ENCODE measurements at places on chromosomes 5 and 9.
A peak's percentile ranks its signal among the peaks of the same experiment; 100 is the strongest.

DNA sequence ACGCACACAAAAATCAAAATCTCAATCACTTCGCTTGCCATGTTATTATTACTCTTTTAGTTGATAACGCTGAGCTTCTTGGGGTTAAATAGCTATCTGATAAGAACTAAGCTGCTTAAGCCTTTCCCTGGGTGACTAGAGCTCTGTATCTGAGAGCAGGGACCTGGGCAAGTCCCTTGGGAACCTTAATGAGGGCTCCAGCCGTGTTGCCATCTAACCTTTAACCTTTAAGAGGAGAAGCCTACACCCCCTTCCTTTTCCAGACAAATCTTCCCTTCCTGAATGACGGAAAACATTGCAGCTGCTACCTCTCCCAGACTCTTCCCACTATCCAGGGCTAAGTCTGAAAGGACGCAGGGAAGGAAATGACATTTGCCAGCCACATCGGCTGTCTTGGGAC is 216.5 kb upstream of the RAI14 start:
- DNase-seq = no peak

DNA sequence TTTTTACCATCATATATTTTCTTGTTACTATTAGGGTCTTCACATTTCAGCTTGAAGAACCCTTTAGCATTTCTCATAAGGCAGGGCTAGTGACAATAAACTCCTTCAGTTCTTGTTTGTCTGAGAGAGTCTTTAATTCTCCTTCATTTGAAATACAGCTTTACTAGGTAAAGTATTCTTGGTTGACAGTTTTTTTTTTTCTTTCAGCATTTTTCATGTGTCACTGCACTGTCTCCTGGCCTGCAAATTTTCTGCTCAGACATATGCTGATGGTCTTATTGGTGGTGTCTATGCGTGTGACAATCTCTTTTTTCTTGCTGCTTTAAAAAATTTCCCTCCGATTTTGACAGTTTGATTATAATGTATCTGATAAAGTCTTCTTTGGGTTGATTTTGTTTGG is 399.9 kb downstream of the SH3GL2 start:
- no peak for DNase-seq

DNA sequence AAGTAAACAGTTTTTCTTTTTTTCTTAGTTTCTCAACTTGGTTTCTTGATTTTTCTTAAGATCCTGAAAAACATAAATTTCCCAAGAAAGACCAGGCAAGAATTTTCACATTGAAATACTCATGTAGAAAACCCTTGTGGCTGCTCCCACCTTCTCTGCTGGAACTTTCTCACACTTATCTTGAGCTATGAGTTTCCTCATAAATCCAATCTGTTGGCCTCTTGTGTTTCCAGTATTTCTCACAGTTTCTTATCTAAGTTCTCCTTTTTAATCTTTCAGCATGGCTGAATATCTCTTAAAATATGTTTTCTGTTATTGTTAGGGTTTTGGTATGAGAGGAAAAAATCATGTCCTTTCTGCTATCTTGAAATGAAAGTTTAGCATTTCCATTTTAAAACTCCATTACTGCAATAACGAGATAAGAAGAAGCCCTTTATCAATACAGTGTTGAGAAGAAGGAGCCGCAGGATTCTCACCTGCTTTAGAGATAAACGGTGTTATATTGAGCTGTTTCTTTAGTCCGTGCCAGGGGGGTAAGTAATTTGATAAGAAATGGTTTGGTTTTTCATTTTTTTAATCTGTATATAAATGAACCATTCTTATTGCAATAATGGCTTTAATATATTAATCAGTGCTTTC is 89.3 kb downstream of the ALDH1A1 start:
- DNase-seq = no peak

GRCh38 chr9:36328798-36329411 is 70.7 kb upstream of the GNE start:
- DNase-seq = no peak

DNA sequence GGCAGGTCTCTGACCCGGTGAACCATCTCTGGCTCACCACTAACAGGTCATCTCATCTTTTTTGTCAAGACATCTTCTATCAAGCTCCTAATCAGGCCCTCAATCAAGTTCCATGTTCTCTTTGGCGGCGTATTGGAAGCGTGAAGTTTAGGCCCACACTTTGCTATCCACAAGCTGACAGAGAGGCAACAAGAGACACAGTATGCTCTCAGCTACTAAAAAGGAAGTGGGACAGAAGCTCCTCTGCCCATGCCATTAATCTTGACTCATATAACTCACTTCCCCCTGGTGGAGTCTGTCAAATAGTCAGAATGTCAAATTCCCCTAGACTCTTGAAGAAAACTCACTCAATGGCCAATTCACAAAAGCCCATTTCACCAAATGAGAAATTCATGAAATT is 77.6 kb upstream of the TMC1 start:
- peak; percentile 1 for DNase-seq

DNA sequence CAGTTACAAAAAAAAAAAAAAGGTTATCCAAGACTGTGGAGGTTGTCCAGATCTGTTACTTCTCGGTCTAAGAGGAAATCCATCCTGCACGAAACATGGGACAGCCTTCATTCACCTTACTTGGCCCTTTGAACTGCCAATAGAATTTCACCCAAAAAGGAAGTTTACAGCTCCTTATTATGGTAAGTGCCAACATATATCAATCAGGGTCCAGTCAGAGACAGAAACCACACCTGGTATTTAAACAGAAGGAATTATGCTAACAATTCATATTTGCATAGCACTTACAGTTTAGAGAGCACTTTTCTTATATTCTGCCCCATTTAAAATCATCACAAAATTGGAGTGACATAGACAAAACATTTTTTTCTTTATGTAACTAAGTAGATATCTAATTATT is 93.6 kb upstream of the PTPN3 start:
- DNase-seq = no peak

DNA sequence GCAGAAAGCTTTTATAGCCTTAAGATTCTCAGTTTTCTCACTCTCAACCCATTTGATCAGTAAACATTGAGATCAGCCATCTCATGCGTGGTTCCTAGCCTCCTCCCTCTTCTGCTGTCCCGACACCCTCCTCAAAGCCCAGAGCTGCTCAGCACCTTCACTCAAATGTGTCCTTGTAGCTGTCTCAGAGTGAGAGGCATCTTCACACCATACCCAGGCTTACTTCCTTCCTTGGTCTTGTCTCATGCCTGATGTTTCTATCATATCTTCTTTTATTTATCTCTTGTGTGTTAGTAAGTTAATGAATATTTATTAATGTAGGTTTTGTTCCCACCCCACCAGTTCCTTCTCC is 72.4 kb upstream of the SNX2 start:
- no peak for DNase-seq

DNA sequence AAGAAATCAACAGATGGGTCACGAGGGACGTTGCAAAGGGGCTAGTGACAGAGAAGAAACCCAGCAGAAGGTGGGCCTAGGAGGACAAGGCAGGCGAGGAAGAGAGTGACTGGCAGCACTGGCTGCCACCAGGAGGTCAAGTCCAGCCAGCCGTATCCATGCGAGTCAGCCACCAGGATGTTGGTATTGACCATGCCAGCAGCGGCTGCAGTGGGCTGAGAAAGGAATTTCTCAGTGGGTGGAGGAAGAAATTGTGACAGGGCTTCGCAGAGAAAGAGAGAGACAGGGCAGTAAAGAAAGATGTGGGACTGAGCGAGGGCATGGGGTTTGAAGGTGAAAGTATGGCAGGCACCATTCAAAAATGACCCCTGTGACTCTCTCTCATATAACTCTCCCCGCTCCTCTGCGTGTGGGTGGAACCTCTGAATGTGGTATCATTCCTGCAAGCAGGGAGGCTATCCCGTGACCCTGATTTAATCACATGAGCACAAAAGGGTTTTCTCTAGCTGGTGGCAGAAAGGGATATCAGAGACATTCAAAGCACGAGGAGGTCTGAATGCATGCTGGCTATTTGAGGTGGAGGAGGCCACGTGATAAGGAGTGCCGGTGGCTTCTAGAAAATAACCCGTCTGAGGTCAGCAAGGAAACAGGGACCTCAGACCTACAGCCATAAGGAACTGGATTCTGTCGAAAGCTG is 45.4 kb upstream of the FBXW11 start:
- no peak for DNase-seq

GRCh38 chr9:13113751-13114150 is 165.7 kb downstream of the MPDZ start:
- no peak for DNase-seq

GRCh38 chr5:51389577-51390463 is 6.6 kb downstream of the ISL1 start:
- no peak for DNase-seq

DNA sequence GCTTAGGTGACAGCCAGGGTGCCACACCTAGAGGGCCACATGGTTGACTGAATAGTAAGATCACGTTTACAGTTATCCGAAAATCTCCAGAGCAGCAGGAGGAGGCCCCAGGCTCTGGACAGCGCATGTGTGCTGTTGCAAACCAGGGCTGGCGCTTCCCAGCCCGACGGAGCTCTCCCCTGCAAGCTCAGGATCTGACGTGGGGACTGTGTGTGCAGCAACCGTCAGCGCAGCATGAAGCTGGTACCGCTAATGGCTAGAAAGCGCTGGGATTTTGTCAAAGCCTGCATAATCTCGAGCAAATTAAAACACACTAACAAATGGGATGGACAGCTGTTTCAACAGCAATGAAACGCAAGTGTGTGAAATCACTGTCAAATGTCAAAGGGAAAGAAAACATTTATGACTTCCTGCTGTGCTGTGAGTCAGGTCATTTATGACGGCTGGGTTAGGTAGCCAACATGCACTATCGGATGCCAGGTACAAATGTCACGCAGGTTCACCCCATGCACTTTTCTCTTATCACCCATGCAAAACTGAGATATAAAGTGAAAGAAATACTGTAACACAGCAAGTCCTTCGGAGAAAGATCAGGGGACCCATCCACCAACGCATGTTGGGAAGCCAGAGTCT is 7.5 kb downstream of the SURF4 start:
- no peak for DNase-seq

DNA sequence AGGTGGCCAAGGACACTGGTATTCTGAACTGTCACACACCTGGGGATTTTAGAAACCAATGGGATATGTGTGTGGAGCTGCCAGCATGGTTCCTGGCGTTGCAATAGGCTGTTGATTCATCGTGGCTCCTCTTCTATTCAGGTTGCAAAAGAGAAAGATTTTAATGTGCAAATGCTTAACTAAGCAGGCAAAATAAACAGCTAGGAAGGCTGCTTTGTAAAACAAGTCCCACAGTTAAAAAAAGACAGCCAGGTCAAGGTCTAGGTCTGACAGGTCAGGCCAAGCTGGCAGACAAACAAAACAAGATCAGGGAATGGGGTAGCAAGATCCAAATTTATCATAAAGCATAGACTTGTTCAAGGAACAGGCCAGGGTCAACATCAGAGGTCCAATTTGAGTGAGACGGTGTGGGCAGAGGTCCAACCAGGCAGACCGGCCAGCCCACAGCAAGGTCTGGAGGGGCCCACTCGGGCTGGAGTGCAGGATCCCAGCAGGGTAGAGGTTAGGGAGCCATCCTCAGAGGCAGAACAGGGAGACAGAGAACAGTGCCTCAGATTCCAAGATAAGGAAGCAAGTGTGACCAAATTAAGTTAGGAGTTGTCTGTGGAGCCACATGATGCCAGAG is 45.6 kb downstream of the SUB1 start:
- DNase-seq = no peak

DNA sequence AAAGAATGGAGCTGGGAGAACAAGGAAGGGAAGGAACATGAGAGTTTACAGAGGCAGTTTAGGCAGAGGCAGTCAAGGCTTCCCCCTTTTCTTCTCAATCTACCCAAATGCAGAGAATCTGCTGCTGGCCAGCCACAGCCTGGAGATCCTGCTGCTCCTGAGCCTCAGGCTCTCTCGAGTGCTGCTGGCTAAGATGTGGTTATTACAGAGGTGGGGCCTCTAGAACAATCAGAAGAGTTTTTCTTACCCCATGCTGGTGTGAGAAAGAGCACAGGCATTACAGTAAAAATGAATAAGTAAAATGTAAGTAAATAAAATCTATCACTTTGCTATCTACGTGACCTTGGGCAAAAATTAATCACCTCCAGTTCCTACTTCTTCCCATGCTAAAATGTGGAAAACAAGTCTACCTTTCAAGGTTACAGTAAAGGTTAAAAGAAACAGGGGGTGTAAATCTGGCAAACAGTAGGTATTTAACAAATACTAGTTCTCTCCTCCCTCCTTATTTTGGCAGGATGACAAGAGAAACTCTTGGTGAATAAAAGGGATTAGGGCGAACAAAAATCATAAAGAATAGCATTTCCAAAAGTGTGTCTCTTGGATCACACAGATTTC is 31.1 kb downstream of the FBXW11 start:
- no peak for DNase-seq

DNA sequence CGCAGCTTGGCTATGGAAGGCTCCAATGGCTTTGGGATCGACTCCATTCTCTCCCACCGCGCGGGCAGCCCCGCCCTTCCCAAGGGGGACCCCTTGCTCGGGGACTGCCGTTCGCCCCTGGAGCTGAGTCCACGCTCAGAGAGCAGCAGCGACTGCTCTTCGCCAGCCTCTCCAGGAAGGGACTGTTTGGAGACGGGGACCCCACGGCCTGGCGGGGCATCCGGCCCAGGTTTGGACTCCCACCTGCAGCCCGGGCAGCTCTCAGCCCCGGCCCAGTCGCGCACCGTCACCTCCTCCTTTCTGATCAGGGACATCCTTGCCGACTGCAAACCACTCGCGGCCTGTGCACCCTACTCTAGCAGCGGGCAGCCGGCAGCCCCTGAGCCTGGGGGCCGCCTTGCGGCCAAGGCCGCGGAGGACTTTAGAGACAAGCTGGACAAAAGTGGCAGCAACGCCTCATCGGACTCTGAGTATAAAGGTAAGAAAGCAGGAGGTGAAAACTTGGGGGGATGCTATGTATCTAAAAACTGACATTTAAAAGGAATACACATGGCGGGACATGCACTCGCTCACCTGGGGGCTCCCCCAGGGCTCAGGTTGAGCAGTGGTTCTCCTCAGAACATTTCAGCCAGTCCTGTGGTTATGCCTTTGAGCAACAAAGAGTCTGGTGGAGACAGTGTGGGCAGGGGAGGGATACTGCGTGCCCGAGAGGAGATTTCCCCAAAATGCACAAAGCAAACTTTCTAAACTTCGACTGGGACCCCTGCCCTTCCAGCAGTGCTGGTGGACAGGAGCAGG is 579 bp downstream of the BARHL1 start:
- no peak for DNase-seq

GRCh38 chr5:76252437-76252836 is 150.6 kb upstream of the IQGAP2 start:
- no peak for DNase-seq

GRCh38 chr5:134103397-134103796 is 11.1 kb upstream of the TCF7 start:
- peak; percentile 44 for DNase-seq

DNA sequence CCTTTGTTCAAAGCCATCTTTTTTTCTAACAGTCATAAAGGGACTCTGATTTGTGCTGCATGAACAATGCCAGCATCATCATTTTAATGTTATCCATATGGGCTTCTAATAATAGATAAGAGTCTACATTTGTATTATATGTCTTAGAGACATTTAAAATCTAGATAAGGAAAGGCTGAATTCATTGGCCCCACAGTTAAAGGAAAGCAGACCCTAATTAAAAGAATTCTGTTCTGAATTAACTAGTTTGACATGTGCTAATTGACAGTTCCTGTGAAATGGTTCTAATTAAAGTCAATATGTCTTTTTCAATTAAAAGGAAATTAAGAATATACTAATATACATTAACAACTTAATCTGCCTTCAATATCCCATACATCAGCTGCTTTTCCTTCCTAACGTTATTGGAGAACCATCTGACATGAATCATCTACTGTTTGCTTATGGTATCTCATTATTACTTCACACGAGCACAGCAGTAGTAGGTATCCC is 104.7 kb downstream of the NR2F1-AS1 start:
- DNase-seq = no peak

All from stimulated activated naive CD4-positive, alpha-beta T cell treated with Interleukin-2 at 50 U/mL for 16 hours (primary cell).